Hypothalamus (tissue), 51 donors: ENCODE measurements at places on chromosomes 2 and 18.

DNA sequence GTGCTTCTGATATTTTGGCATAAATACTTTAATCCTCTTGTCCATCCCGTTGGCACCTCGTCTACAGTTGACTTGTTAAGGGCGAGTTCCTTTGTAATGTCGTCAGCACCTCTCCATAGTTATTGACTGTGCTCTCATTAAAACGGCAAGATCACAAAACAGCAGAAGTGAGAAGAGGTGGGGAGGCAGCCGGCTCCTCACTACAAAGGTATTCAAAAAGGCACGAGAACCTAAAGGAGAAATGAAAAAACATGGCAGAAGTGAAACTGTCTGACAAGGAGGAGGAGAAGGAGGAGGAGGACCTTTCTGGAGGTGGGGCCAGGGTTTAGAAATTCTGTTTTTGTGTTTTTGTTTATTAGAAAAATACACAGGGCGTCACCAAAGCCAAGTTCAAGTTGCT, 235.6 kb downstream of the BCL11A start:
- no peak for DNase-seq

GRCh38 chr2:50178050-50178449, 853.9 kb downstream of the NRXN1 start:
- no peak for DNase-seq

- no peak for DNase-seq
These were observed 132.8 kb upstream of the ACVR2A start for GRCh38 chr2:147712051-147712450.

DNA sequence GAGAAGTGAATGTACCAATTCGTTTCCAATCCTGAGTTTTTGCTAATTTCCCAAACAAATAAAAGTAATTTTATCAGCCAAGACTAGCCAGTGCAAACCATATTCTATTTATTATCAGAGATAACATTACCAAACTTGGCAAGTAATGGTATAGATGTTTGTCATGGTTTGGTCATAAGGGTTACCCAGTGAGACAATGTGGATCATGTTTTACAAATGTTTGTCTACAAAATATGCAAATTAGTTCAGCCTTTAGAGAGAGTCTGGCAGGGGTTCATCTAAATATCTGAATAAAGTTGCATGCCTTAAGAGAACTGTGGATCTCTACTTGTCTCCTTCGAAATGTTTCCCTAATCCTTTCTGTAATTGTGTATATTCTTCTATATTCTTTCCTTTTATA, 152.2 kb downstream of the KCNH7 start:
- DNase-seq: no peak

GRCh38 chr18:44915213-44915612, 234.5 kb downstream of the SETBP1 start:
- DNase-seq: no peak

GRCh38 chr2:67600222-67600871, 203.2 kb downstream of the ETAA1 start:
- no peak for DNase-seq
